ENCODE measurements at places on chromosomes 4 and X.

- DNase-seq: no peak
Measured at GRCh38 chrX:112896051-112896450, 55.4 kb upstream of the AMOT start.

GRCh38 chr4:7618361-7618760, 183.6 kb upstream of the PSAPL1 start:
- DNase-seq: no peak

DNA sequence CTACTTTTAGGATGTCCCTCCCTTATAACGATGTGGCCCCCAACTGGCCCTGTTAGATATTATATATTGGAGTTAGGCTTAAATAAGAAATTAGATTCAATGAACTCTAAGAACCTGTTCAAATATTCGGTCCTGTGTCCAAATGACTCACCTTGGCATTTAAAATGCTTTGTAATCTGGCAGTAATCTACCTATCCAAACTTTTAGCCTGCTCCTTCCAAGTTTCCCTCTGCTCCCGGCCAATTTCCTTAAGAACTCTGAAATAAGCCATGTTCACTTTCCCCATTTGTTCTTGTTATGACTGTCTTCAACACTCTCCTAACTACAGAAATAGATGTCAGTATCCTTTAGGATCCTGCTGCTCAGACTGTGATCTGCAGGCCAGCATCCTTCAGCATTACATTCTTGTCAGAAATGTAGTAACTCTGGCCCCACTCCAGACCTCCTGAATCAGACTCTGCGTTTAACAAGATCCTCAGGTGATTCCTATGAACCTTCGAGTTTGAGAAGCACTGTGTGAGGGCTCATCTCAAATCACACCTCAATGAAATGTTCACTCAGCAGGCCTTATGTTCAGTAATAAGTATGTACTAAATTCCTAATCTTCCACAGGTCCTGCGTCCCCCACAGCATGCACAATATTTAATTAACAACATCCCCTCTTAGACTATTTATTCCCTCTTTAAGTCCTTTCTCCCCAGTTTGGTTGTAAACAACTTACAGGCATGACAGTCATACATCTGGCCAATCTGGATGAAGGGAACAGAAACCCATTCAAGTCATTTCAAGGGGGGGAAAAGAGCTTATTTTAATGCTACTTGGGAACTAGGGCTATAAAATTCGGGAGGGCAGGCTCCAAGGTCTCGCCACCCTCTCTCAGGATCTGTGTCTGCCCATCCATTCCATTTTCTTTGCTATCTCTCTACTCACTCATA, 3.0 kb downstream of the ATP8A1 start:
- no peak for DNase-seq

DNA sequence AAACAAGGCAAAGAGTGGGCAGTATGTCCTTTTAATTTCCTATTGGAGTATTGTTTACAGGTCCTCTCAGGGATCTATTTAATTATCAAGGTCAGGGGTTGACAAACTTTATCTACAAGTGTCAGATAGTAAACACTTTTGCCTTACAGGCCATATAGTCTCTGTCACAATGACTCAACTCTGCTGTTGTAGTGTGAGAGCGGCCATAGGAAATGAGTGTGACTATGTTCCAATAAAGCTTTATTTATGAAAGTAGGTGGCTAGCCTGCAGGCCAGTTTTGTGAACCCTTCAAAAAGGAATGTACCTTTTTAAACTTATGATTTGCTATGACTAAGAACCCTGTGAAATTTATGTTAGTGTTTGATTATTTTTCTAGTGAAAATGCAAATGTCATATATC, 156.1 kb downstream of the GPAT3 start:
- no peak for DNase-seq

DNA sequence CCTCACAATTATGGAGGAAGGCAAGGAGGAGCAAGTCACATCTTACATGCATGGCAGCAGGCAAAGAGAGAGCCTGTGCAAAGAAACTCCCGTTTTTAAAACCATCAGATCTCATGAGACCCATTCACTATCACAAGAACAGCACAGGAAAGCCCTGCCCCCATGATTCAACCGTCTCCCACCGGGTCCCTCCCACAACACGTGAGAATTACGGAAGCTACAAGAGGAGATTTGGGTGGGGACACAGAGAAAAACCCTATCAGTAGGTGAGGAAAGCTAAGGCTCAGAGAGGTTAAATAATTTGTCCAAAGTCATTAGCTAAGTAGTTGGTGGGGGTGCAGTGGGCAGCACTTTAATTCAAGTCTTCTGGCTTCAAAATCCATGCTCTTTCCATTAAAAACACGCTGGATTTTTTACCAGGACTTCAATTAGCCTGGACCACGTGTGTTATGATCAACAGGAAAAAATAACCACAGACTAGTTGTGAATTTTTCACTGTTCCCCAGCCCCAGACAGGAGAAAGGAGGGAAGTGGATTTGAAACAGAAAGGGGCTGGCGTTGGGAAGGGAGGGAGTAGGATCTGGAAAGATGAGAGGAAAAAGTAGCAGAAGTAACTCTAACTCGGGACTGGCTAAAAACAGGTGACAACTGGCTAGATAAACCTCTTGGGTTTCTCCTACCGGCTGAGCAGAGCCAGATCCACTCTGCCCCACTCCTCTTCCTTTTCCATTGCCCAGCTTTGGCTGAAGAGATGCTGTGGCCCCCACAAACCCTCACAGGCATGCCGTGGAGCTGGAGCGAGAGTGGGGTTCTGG, 986 bp downstream of the MTMR8 start:
- DNase-seq: no peak

DNA sequence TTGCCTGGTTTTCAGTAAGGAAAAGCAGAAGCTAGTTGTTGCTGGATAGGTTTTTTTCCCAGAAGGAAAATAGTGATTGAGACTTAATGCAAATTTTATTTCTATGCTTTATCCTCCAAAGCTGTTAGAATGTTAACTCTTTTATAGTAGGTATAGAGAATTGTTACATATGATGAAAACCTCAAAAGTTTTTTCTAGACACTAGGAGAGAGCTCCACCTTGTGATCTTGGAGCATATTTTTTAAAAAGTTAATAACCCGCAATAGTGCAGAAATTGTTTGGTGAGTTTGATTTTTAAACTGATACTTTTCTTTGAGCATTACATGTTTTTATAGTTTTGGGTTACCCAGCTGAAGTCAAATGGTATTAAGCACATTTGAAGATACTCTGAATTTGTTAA, 56.5 kb downstream of the STAG2 start:
- DNase-seq: no peak

- no peak for DNase-seq
Measured at GRCh38 chr4:15587649-15588048, 67.5 kb downstream of the FBXL5 start.

DNA sequence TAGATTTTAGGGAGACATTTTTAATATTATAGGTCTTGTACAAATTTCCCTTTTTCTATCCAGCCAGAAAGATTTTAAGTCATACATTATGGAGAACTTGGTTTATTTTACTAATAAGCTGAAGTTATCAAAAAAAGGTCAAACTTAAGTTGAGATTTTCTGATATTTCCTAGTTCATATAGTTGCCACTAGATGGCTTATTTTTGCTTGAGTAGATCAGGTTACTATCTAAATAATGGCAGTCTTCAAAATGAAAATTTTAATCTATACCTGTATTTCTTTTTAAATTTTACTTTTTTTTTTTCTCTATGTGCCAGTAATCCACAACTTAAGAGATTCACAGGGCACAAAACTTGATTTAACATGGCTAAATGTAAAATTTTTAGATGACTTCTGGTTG, 52.3 kb downstream of the USP9X start:
- DNase-seq: no peak

DNA sequence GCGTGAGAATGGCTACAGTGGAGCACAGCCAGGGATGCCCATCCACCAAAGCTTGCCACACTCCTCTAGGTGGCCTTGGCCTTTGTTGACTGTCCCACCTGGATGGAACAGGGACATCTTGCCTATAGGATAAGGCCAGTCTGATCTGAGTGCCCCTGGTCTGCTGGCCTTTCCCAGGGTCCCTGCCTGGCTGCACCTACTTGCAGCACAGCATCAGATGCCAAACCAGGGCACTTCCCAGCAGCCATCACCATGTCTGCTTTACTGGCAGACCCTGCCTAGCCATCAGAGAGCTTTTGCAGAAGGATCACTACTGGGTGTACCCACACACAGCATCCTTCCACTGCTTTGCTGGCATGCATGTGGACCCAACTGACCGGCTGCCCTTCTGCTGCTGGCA, 143.2 kb downstream of the GABRA3 start:
- no peak for DNase-seq

DNA sequence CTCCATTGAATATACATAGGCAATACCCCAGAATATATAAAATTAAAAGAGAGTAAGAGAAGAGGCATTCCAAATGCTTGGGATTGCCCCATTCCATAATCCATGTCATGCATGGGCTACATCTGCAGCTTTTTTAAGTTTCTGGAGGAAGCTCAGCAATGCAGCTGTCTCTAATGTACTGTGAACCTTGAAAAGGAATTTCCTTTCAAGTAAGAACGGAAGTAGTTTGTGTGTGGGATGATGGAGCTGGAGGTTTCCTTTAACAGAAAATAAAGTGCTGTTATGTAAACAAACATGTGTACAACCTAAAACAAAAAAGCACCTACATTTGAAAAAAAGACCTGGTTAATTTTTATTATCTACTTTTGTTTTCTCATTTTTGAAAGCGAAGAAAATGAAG, 303.5 kb downstream of the BMPR1B start:
- DNase-seq: no peak

GRCh38 chr4:7059662-7060061, 8.2 kb downstream of the GRPEL1 start:
- DNase-seq: no peak

DNA sequence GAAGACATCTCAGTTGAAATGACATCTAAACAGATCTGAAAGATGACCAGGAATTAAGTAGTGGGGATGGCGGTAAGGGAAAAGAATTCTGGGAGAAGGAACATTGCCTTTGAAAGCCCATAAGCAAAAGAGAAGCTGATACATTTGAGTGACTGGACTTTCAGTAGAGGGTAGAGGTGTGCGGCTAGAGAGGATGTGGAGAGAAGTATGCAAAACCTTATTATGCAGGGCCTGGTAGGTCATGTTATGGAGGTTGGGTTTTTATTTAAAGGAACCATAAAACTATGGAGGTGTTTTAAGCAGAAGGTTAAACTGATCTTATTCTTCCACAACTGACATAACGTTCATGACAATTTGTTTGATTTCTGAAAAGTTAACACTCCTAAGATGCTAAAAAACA, 36.3 kb downstream of the RPS6KA3 start:
- no peak for DNase-seq

GRCh38 chr4:105155426-105155825, 8.8 kb downstream of the TET2 start:
- DNase-seq: no peak

- no peak for DNase-seq
Measured at GRCh38 chr4:71553605-71554004, 214.8 kb downstream of the SLC4A4 start.

DNA sequence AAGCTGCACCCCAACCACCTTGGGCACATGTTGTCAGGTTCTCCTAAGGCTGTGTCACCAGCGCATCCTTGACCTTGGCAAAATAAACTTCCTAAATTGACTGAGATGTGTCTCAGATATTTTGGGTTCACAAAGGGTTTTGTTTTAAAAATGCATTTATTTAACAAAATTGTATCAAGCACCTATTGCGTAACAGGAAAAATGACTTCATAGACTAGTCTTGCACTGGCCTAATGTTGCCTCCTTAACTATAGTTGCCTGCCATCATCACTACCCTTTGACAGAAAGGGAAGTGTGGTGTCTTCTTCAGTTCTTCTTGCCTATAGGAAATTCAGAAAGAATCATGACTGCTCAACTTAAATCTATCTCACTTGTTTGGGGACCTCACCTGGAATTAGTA, 374.2 kb downstream of the SH2D1A start:
- DNase-seq: no peak

DNA sequence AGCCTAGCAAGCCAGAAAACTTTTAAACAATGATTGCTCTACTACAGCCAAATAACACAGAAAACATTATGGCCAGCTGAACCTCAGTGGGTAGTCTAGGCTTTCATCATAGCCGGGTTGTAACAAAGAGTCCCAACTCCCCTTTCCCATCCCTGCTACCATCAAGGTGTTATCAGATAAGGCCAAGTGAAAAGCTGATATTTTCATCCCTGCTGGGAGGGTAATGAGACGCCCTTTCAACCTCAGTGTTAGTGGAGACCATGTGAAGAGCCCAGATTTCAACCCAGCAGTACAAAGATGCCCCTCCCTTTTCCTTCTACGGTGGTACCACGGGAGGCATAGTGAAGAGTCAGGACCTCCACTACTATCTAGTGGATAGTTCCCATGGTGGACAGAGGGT, 433.7 kb downstream of the GPM6A start:
- no peak for DNase-seq

- DNase-seq: no peak
Measured at GRCh38 chr4:100869276-100869675, 351.5 kb upstream of the EMCN start.

- DNase-seq: no peak
Measured at GRCh38 chr4:107252571-107252970, 216.5 kb upstream of the DKK2 start.

DNA sequence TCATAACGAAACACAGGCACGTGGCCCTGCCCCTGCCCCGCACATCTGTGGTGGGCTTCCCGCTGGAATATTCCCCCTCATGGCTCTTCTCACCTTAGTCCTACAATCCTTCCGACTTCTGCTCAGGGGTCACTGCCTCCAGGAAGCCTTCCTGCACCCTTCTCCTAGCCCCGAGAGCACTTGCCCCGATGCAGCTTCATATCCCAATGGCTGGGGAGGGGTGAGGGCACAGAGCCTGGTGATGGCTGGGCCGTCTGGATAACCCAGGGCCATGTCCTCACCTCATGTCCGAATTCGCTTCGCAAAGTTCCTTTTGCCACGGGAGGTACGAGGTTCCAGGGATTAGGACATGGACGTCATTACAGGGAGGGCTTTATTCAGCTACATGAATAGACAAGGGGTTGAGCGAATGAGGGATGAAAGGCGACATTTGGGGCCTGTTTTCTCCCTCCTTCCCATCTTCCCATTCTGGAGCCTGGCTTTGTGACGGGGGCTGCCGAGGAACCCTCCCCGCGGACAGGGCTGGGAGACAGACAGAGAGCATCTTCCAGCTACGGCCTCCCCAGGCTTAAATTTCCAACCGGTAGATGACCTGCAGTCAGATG, 35.5 kb upstream of the HMX1 start:
- no peak for DNase-seq

GRCh38 chrX:118074196-118074595, 42.4 kb downstream of the KLHL13 start:
- DNase-seq: no peak

DNA sequence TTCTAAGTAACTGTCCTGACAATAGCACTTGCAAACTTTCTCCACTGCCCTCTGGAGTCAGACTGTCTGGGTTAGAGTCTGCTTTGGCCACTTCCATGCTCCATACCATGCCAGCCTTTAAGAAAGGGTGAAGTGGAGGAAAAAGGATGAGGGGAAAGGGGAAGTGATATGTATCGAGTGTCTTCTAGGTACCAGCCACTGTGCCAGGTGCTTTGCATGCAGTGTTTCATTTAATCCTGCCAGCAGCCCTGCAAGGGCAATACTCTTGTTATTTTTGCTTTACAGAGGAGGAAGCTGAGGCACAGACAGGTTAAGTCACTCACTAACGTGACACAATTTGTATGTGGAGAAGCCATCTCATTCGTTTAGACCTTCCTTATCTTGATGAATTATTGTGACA, 55.6 kb downstream of the RTL9 start:
- no peak for DNase-seq
